ENCODE measurements at places on chromosomes 2 and 18.

DNA sequence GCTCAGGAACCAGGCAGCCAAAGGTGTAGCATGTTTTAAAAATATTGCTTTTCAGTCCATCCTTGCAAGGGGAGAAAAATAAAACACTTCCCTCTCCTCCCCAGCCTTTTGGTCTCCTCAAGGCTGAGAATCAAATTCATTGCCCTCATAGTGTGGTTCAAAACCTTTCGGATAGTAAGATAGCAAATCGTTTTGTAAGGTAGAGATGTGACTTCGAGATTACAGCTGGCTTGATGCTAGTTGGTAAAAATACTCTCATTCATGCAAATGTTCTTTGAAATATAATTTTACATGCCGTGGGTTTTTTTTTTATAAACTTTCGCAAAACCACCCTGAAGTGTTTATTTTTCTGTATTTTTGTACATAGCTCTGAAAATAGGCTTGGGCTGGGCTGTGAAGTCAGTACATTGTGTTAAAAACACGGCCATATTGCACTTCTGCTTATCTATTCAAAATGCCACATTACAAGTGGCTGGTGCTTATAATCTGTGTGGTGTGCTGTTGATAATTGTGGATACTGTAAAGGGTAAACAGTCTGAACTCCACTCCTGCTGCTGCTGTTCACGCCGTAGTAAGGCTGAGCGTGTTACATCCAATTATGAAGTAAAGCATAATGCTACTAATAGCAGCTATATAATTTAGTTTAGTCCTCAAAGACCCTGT is 172.0 kb upstream of the SIX3 start:
- peak; percentile 23 for DNase-seq

DNA sequence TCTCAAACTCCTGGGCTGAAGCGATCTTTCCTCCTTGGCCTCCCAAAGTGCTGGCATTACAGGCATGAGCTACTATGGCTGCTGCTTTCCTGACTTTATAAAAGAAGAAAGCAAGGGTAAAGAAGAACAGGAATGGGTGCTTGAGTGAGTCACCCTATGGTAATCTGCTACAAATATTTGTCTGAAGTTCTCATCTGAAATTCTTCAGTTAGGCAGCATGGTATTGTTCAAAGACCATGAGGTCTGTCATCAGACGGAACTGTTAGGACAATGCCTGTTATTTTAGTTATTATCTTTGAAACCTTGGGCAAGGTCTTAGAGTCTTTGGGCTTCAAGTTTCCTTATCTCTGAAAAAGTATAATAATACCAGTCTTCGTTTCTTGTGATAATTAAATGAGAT is 695.8 kb downstream of the RNF144A start:
- DNase-seq: no peak

DNA sequence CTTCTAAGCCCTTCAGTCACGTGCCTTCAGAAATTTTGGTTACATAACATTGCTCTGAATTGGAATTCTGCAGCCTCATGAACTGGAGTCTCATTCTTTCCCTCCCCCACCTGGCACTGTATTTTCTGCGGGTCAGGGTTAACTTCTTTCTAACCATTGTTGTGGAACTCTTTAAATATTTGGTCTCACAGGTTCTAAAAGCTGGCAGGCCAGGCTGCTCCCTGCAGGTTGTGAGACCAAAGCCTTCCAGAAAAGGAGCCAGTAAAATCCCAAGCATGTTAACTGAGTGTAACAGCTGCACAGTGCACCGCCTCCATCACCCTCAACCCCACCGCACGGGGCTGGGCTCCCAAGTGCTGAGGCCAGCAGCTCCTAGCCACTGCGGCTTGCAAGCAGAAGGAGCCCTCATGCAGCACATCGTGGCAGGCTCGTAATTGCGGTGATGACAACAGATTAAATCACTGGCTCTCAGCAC is 174.1 kb upstream of the ALPP start:
- no peak for DNase-seq

DNA sequence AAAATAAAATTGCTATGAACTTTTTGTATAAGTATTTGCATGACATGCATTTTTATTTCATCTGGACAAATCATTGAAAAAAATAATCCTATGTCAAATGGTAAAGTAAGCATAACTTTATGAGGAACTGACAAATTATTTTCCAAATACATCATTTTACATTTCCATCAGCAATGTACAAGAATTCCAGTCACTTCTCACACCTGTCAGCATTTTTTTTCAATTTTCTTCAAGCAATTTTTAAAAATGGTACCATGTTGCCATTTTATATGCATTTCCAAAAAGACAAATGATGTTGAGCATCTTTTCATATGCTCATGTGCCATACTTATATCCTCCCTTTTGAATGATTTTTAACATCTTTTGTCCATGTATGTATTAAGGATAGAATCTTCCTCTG is 961.7 kb upstream of the PIK3C3 start:
- no peak for DNase-seq

GRCh38 chr2:30270166-30270565 is 38.8 kb downstream of the LBH start:
- no peak for DNase-seq

GRCh38 chr2:23449831-23450331 is 64.9 kb downstream of the KLHL29 start:
- DNase-seq: no peak

GRCh38 chr18:28004606-28005005 is 172.3 kb downstream of the CDH2 start:
- no peak for DNase-seq

GRCh38 chr2:165582409-165582808 is 112.9 kb downstream of the CSRNP3 start:
- no peak for DNase-seq

- DNase-seq: no peak
Measured at GRCh38 chr2:234725528-234726264, 226.1 kb upstream of the SH3BP4 start.

- no peak for DNase-seq
Measured at GRCh38 chr2:234851451-234851850, 100.4 kb upstream of the SH3BP4 start.

DNA sequence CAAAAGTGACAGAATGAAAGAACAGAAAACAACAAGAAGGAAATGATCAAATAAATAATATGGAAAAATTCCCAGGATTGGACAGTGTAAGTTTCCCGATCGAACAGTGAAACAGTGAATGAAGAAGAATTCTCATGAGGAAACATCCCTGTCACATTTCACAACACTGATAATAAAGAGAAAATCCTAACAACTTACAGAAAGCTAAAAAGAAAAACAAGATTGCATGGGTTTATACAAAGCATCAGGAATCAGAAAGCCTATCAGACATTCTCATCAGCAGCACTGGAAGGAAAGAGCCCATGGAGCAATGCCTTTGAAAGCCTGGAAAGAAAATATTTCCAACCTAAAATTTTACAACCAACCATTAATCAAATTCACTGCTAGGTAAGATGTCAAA is 9.9 kb upstream of the COL6A3 start:
- no peak for DNase-seq

- DNase-seq: no peak
Measured at GRCh38 chr2:164976301-164976700, 21.0 kb upstream of the SLC38A11 start.

DNA sequence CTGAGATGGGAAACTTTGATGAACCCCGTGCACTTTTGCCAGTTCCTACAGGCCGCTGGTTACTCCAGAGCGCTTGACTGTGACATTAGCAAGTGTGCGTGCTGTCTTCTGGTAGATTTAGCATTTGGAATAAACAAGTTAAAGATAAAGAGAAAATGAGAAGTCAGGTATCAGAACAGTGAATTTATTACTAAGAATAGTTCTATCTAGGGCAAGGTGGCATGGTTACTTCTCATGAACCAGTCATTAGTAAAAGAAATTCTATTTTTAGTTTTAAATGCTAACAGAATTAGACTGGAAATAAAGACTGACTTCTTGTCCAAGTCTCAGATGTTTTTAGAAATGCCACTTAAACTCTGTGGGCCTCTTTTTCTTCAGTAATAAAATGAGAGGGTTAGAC is 204.0 kb upstream of the TPO start:
- no peak for DNase-seq

GRCh38 chr2:73907840-73908452 is 15.1 kb downstream of the ACTG2 start:
- DNase-seq: no peak

DNA sequence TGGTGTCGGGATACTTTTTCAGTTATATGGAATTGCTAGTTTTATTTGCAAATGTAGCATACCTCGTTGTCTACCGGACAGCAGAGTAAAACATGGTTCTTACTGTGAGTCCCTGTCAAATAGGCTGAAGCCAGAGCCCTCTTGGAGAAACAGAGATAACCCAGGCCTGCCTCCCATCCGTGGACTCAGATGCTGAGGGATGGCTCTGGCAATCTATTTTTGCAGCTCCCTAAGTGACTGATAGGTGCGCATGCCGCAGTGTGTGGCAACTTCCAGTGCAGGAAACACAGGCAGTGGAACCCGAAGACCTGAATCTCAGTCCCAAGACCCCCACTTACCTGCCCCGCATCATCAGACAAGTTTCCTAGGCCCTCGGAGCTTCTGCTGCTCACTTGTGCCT is 33.6 kb downstream of the STEAP3 start:
- DNase-seq: no peak

DNA sequence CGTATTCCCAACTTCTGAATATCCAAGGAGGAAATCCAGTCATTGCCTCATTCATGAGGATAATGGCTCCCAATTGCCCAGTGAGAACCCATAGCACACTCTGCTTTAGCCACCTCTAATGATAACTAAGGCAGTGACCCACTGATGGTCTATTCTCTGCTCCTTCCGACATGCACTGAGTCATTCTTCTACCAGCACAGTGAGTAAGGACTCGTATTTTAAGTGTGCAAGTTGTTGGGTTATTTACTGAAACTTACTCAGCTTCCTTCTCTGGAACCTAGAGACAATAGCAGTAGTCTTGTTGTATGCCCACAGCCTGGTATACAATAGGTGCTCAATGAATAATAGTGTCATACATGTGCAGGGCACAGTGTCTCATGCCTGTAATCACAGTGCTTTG is 81.1 kb upstream of the ZNF397 start:
- DNase-seq: no peak

DNA sequence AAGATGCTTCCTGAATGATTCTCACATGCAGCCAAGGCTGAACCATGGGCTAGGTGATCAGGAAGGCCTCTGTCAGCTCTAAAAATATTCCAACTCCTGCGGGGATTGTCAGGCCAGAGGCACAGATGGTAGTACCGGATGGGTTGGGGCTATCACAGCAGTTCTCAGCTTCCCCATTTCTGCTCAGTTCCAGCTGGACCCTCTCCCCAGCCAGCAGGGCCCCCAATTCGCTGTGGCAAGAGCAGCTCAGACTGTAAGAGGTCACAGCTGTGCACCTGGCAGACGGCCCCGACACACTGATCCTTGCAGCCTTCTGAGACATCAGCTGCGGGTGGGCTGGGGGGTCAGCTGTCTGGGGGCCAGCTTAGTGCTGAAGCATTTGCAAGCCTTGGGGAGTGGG is 43.6 kb upstream of the TCF7L1 start:
- peak; percentile 81 for DNase-seq

DNA sequence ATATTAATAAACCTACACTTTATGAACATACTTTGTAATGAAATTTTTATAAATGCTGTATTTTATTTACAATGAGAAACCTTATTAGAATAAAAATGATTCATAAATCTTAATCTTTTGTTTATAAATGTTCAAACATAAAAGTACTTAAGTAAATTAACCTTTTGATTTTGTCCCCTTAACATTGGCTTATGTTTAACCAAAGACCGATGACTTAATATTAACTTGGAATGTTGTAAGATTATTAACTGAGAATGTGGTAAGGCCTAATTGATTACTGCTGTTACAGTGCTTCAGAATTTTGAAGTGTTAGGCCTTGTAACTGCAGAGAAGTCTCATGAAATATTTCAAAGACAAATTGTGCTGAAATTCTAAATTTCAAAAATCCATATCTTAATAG is 5.7 kb downstream of the CPS1 start:
- no peak for DNase-seq

- no peak for DNase-seq
Measured at GRCh38 chr2:179886-180285, 83.9 kb downstream of the SH3YL1 start.

DNA sequence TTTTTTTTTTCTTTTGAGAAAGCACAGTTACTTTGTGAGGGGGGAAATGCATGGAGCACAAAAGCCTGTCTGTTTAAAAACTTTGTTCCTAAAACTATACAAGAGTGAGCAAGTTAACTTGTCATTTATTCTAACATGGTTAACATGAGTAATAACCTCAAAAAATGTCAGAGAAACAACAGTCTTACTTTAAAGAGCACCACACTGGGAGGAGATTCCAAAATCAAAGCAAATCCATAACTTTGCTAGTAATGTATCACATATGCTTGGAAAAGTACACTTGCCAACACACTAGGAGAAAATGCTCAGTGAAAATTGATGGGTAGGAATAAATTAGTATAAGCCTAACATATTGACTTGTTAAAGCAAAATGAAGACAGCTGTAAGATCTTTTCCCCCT is 157.1 kb downstream of the PRPF40A start:
- DNase-seq: no peak

GRCh38 chr2:44247924-44248323 is 27.4 kb upstream of the SLC3A1 start:
- no peak for DNase-seq

DNA sequence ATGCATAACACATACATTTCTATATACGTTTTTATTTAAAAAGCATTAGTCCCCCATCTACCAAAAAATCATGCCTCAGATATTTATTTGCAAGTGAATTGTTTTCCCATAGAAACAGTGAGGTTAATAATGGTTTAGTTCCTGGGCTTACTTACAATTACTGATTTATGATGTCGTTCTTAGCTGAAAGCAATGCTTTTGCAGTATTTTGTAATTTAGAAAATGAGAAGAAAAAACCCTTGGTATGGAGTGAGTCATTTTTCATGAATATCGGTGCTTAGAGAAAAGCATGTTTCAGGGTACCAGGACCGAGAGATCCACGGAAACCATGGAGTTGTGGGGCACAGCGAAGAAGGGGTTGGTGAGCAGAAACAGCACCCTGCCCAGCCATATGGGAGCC is 12.0 kb upstream of the CDK15 start:
- DNase-seq: no peak

- no peak for DNase-seq
Measured at GRCh38 chr18:76528477-76529432, 33.7 kb upstream of the ZNF516 start.

GRCh38 chr2:128792476-128793054 is 473.9 kb upstream of the HS6ST1 start:
- DNase-seq: no peak

DNA sequence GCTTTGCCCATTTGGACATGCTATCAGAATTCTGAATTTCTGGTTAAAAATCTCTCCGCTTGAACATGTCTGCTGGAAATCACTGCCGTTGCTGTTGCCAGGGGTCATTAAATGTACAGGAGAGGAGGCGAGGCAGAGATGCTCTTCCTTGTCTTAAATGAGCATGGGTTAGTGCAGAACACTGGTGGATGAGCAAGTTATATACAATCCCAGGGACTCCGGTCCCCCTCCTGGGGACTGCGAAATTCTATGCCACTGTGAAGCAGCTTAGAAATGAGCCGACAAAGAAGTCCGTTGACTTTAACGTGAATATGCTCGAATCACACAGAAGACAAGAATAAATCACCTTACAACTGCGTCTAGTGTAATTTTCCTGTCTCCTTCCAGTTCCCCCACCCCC is 95.1 kb upstream of the KLHL14 start:
- DNase-seq: no peak

Measured in NCI-H1694 (cell line).